ENCODE measurements at places on chromosomes 7 and 10. TPM values are rescaled to one million over a fixed set of nuclear protein-coding genes. Genes with fewer than 3 reads are reported as not detected.

GRCh38 chr7:108650467-108650866 lies 80.8 kb downstream of the DNAJB9 start:
- no peaks in the 10 kb centered on the region for H3K27me3 ChIP-seq
- no peak for DNase-seq

DNA sequence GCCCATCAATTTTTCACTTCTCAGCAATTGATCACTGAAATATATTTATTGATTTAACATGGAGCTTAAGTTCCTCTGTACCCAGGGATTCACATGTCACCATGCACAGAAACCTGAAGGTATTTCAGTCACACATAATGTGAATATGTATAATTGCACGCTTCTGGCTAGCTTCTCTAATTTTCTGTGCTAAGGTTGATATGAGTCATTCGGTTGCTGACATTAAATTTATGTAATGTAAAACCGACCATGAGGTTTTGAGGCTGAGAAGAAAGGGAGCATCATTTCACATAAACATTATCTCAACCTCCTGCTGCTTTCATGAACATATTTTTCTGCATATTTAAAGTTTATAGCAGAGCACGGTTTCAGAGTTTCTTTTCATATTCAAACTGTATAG lies 381.0 kb upstream of the TPK1 start:
- no peak overlapping the region for H3K4me3 ChIP-seq
- H3K36me3 ChIP-seq = no peaks in the 10 kb centered on the region
- H3K27me3 ChIP-seq = no peaks in the 10 kb centered on the region
- no peak for DNase-seq

The BEND7 gene
- 4.7 TPM for total RNA-seq

DNA sequence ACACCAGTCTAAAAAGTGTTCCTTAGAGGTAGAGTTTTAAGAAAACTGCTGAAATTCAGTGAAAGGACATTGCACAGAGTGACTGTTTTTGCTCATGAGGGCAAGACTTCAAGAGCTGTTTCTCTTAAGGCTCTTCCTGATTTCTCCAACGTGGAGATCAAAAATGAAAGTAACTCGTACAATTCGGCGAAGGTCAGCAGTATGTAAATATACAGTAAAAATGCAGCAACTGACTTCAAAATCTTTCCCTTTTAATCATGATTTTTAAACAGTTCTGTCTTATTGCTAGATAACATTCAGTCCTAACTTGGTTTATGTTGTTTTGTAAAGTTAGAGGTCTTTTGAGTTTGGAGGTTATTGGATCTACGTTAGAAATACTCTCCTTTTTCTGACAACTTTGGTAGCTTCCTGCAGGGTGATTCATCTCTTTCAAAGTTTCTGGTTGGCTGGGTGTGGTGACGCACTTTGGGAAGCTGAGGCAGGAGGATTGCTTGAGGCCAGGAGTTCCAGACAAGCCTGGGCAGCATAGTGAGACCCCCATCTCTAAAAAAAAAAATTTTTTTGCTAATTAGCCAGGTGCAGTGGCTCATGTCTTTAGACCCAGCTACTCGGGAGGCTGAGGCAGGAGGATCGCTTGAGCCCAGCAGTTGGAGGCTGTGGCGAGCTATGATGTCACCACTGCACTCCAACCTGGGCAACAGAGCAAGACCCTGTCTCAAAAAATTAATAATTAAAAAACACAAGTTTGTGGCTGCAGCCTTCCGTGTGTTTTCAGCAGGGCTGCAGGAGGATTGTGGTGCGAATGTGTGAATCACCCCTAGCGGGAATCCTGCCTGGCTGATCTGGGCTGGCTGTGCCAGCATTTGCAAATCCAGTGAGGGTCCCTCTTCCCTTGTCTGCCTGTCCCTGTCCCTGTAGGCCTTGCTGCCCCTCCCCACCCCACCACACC lies 29.2 kb upstream of the AP5Z1 start:
- peaks cover 57% of the 10 kb centered on the region for H3K4me1 ChIP-seq
- peaks cover 27% of the 10 kb centered on the region for H3K36me3 ChIP-seq
- no peak for DNase-seq
- peak overlapping the region; percentile 94 for H3K27ac ChIP-seq
- H3K4me3 ChIP-seq = peak overlapping the region; percentile 38
- H3K27me3 ChIP-seq = no peaks in the 10 kb centered on the region

- no peaks in the 10 kb centered on the region for H3K36me3 ChIP-seq
- no peaks in the 10 kb centered on the region for H3K4me1 ChIP-seq
- no peak for DNase-seq
- H3K27me3 ChIP-seq = no peaks in the 10 kb centered on the region
- no peak overlapping the region for H3K4me3 ChIP-seq
- H3K27ac ChIP-seq = no peak overlapping the region
Observed at GRCh38 chr7:20696002-20696605, 80.6 kb downstream of the ABCB5 start.

GRCh38 chr10:109939315-109939961 lies 16.1 kb upstream of the XPNPEP1 start:
- no peak overlapping the region for H3K4me3 ChIP-seq
- H3K4me1 ChIP-seq = peaks cover 15% of the 10 kb centered on the region
- DNase-seq = no peak
- no peaks in the 10 kb centered on the region for H3K36me3 ChIP-seq

The AKR1D1 gene
- total RNA-seq = 0.39 TPM

DNA sequence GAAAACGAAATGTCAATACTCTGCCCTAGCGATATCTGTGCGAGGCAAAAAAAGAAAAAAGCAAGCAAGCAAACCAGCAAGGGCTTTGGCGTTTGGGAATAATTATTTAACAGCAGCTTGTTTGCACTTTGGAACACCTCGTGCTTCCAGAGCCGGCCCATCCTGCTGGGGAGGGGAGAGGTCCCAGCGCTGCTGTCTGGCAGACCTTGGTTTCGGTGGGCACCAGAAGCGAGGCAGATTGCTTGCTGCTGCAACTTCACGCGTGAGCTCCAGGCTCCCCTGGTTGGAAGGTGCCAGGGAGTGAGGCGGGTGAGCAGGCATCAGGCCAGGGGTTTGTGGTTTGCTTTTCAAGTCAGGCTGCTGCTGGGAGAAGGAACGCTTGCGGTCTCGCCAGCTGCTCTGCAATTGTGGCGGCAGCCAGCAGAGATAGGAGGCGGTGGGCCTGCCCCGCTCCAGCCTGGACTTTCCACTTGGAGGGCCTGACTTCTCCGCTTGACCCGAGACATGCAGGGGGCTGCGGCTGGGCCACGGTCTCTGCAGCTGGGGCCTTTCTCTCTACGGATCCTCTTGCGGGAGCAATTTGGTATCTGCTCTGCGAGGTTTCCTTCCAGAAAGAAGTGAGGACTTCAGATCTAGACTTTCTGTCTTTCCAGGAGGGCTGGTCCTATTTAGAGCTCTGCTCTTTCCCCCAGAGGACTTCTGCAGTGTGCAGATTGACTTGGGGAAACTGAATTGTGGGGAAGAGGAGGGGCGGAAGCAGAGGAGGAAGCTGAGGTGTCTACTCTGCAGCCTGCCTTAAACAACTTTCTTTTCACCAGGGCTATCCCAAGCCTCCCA lies 131.4 kb downstream of the PRPF18 start:
- H3K27ac ChIP-seq = peak overlapping the region; percentile 92
- H3K4me1 ChIP-seq = peaks cover 29% of the 10 kb centered on the region
- peak; percentile 91 for DNase-seq
- H3K36me3 ChIP-seq = no peaks in the 10 kb centered on the region
- peak overlapping the region; percentile 51 for H3K4me3 ChIP-seq

The MALRD1 gene
- total RNA-seq = 0.31 TPM

GRCh38 chr10:121104476-121105111 lies 253.4 kb downstream of the WDR11 start:
- DNase-seq = no peak
- no peaks in the 10 kb centered on the region for H3K36me3 ChIP-seq
- no peak overlapping the region for H3K4me3 ChIP-seq
- H3K27me3 ChIP-seq = no peaks in the 10 kb centered on the region

GRCh38 chr10:76778914-76779795 lies 858.5 kb downstream of the KCNMA1 start:
- no peaks in the 10 kb centered on the region for H3K36me3 ChIP-seq
- no peak overlapping the region for H3K4me3 ChIP-seq
- no peaks in the 10 kb centered on the region for H3K27me3 ChIP-seq
- H3K27ac ChIP-seq = no peak overlapping the region
- DNase-seq = no peak
- no peaks in the 10 kb centered on the region for H3K4me1 ChIP-seq

DNA sequence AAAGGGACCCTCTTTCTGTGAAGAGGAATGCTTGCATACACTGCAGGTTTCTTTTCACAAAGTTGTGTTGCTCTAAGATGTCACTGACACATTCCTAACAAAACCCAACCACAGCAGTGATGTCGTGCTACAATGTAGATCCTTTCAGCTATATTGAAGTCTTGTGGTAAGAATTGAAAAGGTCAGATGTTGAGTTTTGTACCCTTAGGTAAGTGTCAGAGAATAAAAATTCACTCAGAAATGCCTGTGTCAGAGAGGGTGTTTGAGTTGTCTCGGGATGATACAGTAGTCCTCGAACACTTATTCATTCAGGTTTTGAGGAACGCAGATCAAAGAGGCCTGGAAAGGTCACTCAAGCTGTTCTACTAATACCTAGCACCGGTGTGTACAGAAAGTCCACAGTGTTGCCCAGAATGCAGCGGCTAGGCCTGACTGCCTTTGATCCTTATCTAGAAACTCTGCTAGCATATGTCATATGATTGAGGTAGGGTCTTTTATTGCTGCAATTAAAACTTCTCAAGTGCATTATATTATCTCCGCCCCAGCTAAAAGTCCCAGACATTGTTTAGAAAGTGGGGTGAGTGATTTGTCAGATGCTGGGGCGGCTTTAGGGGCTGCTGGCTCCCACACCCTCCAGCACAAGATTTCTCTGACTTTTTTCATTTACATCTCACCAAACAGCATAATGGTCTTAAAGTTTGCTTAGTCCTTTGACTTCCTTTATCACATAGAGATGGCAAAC lies 26.0 kb downstream of the RNF32 start:
- DNase-seq = no peak
- H3K27ac ChIP-seq = no peak overlapping the region
- no peak overlapping the region for H3K4me3 ChIP-seq
- no peaks in the 10 kb centered on the region for H3K27me3 ChIP-seq
- no peaks in the 10 kb centered on the region for H3K4me1 ChIP-seq

The LRMDA gene
- total RNA-seq = 0.10 TPM

The HOXA4 gene
- total RNA-seq = 3.1 TPM

The NKX2-3 gene
- total RNA-seq = not detected

GRCh38 chr7:153188630-153189029 lies 429.1 kb downstream of the ACTR3B start:
- no peaks in the 10 kb centered on the region for H3K4me1 ChIP-seq
- H3K27ac ChIP-seq = no peak overlapping the region
- no peaks in the 10 kb centered on the region for H3K36me3 ChIP-seq
- no peak for DNase-seq
- H3K27me3 ChIP-seq = no peaks in the 10 kb centered on the region

GRCh38 chr7:64879086-64879730 lies 23.9 kb upstream of the ZNF273 start:
- DNase-seq = peak; percentile 46
- H3K27ac ChIP-seq = peak overlapping the region; percentile 4
- H3K4me3 ChIP-seq = no peak overlapping the region
- H3K4me1 ChIP-seq = peaks cover 29% of the 10 kb centered on the region
- H3K36me3 ChIP-seq = no peaks in the 10 kb centered on the region
- no peaks in the 10 kb centered on the region for H3K27me3 ChIP-seq

DNA sequence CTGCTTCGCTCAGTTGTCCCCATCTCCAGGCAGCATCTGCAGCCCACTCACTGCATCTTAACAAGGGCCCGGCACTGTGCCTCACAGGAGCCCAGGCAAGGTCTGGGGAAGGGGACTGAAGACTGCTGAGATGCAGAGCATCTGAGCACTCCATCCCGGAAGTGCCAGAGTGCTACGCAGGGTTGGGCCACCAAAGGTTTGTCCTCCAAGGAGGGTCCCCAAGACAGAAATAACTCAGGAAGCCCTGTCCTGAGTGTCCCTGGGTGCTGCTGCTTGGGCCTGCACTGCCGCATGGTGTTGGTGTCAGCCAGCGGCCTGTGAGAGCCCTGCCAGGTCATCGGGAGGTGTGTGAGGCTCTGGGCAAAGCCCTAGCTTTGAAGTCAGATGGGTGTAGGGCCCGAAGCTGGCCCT lies 288.2 kb upstream of the ZMIZ1 start:
- H3K27ac ChIP-seq = no peak overlapping the region
- H3K4me3 ChIP-seq = no peak overlapping the region
- no peaks in the 10 kb centered on the region for H3K27me3 ChIP-seq
- DNase-seq = no peak

DNA sequence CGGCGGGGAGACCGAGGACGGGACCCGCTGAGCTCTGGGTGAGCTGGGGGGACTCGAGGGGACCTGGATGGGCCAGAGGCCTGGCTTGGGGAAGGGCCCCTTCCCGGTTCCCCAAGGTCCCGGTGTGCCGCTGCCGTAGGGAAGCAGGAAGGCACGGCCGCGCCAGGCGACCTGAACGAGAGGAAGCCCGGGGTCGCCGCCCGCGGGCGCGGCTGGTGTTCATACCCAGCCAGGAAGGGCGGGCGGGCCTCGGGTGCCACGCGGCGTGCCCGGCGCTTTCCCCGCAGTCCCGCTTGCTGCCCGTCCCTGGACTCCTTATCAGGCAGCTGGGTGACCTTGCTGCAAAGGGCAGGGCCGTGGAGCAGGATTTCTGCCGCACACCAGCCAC lies 38.0 kb downstream of the ZNF777 start:
- H3K27ac ChIP-seq = no peak overlapping the region
- no peaks in the 10 kb centered on the region for H3K36me3 ChIP-seq
- DNase-seq = no peak
- peaks cover 12% of the 10 kb centered on the region for H3K4me1 ChIP-seq
- no peaks in the 10 kb centered on the region for H3K27me3 ChIP-seq
- H3K4me3 ChIP-seq = peak overlapping the region; percentile 55

The TRIM50 gene
- total RNA-seq = 0.30 TPM

The PVRIG gene
- not detected for total RNA-seq

DNA sequence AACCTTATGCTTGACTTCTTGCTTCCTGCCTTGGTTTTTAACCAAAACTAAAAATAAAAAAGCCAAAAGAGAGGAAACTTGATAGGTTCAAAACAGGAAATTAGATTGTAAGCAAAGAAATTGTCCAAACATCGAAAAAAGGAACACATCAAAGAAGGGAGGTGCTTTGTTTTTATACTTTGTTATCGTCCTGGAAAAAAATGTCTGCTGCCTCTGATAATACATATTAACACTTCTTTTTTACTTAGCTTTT lies 286.6 kb upstream of the C7orf33 start:
- peaks cover 18% of the 10 kb centered on the region for H3K4me1 ChIP-seq
- no peak overlapping the region for H3K4me3 ChIP-seq
- no peak overlapping the region for H3K27ac ChIP-seq

The CFAP43 gene
- 1.5 TPM for total RNA-seq

The EPHB6 gene
- total RNA-seq = 299 TPM

GRCh38 chr10:18423058-18423637 lies 228.2 kb downstream of the NSUN6 start:
- H3K27me3 ChIP-seq = no peaks in the 10 kb centered on the region
- H3K4me1 ChIP-seq = no peaks in the 10 kb centered on the region
- no peaks in the 10 kb centered on the region for H3K36me3 ChIP-seq
- no peak overlapping the region for H3K27ac ChIP-seq
- no peak overlapping the region for H3K4me3 ChIP-seq
- no peak for DNase-seq
